ENCODE measurements at places on chromosomes 3 and 15.

DNA sequence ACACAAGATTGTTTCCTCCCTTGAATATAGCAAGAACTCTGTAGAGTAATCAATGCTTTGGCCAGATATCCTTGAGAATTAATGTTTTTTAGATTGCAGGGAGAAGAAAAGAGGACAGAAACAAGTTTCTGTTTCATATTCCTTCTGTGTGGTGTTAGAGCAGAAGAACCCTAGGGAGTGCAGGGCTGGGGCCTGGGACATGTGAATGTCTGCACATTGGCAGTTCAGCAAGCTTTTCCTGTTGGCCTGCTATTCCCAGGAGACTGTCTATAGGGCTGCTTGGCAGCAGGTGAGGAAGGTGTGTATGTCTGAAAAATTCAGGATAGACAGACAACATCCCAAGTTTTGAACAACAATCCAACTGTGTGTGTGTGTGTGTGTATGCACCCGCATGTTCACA lies 13.6 kb upstream of the CNBP start:
- DNase-seq: no peak

DNA sequence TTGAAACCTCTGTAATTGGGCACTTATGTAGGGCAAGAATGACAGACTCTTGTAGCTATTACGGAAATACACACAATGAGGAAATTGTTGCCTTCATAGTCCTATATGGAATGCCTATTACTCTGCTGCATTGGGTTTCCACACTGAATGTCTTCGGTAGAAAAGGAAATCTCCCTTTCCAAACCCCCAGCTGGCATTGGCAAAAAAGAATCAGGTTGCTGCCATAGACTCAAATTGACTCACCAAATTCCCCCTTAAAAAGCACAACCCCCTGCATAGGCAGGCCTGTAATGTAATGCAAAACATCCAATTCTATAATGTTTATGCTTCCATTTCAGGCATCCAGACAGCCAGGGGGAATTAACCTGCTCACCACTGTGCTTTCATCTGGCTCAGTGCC lies 44.8 kb upstream of the NTRK3 start:
- DNase-seq: no peak

DNA sequence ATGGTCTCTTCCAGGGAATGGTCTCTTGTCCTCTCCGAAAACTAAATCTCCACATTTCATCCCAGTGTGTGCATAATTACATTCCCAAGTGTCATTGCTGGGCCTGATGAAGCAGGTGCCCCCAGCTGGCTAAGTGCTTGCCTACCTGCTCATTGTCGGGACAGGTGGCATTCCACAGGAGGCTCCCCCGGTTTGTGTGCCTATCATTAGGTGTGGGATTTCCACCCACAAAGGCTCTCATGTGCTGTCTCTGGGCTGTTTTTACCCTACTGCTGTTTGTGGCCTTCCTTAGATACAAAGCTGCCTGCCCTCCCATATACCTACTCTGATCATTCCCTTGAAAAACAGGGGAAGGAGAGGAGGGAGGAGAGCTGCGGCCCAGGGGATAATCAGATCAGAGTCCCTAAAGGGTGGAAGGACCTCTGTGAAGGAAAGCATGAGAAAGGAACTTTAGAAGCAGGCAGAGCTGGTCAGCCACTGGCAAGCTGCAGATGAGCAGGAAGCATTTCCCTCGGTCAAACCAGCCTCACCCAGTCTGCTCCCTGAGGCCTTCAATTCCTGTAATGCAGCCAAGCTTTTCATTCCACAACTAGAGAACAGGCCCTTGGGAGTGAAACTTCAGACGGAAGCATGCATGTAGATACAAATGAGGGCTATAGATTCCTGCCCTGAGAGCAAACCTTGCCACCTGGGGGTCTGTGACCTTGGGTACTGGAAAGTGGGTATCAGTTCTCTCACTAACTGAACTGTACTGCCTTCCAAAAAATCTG lies 60.7 kb upstream of the HEG1 start:
- DNase-seq: no peak

GRCh38 chr15:59722476-59722875 lies 33.4 kb upstream of the BNIP2 start:
- DNase-seq: no peak

DNA sequence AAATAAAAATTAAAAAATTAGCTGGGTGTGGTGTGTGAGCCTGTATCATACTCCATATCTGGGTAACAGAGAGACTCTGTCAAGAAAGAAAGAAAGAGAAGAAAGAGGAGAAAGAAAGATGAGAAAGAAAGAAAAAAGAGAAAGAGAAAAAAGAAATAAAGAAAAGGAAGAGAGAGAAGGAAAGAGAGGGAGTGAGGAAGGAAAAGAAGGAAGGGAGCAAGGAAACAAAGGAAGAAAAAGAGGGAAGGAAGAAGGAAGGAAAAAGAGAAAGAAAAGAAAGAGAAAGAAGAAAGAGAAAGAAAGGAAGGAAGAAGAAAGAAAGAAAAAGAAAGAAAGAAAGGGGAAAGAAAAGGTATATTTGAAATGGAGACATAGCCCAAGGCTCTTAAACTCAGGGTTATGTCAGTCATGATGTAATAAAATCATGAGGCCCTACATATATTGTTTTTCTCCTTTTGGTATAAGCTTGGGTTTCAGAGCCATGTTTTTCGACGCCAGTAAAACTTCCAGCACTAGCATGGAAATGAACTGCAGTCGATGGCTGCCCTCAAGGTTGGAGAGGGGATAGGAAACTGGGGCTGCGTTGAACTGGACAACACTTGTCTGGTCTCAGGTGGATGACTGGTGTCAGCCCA lies 38.0 kb upstream of the RFTN1 start:
- DNase-seq: no peak
